ENCODE measurements at places on chromosomes 2 and 18. TPM values are rescaled to one million over a fixed set of nuclear protein-coding genes. Genes with fewer than 3 reads are reported as not detected.

DNA sequence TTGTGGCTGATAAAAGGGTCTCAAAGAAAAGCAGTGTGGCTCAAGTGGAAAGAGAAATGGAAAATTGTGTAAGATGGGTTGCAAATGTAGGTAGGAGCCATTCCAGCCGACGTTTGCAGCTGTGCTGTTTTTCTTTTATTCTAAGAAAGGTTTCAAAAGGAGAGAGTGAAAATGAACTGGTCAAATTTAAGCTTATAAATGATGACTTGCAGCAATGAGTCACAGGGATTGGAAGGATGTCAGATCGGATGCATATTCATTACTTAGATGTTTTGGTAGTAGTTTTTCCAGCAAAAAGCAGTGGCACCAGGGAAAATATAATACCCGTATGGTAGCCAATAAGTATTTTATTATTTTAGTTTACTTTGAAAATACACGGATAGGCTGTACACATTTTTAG, 79.1 kb downstream of the LRRTM4 start:
- no peak for DNase-seq

DNA sequence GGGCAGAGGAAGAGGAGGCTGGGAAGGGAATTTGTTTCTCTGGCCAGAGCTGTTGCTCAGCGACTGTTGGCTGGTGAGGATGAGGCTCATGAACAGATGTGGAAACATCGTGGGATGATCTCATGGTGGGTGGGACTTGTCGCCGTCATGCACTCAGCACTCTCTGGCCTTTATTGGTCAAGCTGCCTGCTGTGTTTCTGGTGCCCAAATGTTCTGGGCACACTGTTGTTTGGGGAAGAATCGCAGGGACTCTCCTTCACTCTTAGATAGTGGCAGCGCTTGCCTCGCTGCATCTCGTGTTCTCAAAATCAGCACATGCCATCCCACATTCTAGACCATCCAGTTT, 145.6 kb downstream of the AGAP1 start:
- no peak for DNase-seq

GRCh38 chr2:141280037-141280436, 850.8 kb downstream of the LRP1B start:
- DNase-seq, result no peak

DNA sequence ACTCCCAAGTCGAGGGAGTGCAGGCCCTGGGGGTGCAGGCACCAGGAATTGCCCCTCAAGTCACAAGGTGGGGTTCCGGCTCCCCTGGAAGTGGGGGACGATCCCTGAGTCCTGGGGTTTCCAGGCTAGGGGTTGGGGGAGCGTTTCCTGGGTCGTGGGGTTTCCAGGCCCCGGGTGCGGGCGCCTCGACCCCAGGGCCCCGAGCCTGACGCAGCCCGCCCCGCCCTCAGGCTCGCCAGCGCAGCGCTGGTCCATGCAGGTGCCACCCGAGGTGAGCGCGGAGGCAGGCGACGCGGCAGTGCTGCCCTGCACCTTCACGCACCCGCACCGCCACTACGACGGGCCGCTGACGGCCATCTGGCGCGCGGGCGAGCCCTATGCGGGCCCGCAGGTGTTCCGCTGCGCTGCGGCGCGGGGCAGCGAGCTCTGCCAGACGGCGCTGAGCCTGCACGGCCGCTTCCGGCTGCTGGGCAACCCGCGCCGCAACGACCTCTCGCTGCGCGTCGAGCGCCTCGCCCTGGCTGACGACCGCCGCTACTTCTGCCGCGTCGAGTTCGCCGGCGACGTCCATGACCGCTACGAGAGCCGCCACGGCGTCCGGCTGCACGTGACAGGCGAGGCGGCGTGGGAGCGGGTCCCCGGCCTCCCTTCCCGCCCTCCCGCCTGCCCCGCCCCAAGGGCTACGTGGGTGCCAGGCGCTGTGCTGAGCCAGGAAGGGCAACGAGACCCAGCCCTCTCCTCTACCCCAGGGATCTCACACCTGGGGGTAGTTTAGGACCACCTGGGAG, 12.0 kb downstream of the SIGLEC15 start:
- no peak for DNase-seq

DNA sequence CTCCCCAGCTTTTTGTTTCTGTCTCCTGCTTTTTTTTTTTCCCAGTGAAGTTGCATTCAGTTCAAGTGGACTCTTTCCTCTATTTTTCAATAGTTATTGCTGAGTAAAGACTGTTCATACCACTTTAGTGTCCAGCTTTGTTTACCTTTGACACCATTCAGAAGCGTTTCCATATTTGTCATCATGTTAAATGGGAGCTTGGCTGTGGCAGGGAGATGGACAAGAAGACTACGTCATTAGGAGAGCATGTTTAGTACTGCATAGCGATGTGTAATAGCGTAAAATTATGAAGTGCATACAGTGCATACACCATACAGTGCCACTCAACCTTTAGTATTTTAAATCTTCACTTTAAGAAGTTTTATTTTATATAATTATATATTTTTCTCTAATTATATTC, 655.9 kb downstream of the DCC start:
- DNase-seq, result no peak

The ARHGAP25 gene
- polyA plus RNA-seq, result 4.4 TPM

DNA sequence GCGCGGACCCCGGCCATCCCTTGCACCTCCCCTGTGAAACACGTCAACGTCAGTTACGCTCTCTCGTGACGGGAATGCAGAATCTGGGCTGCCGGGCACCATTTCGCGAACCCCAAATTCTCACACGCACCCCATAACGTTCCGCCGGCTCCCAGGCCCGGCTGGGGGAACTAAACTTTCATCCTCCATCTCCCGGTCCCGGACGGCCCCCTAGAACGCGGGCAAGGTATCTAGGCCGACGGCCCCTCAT, 544 bp downstream of the DNAJC27 start:
- DNase-seq, result no peak

The CXCR2 gene
- 0.77 TPM for polyA plus RNA-seq

GRCh38 chr2:116223912-116224311, 1590.6 kb upstream of the DDX18 start:
- no peak for DNase-seq

DNA sequence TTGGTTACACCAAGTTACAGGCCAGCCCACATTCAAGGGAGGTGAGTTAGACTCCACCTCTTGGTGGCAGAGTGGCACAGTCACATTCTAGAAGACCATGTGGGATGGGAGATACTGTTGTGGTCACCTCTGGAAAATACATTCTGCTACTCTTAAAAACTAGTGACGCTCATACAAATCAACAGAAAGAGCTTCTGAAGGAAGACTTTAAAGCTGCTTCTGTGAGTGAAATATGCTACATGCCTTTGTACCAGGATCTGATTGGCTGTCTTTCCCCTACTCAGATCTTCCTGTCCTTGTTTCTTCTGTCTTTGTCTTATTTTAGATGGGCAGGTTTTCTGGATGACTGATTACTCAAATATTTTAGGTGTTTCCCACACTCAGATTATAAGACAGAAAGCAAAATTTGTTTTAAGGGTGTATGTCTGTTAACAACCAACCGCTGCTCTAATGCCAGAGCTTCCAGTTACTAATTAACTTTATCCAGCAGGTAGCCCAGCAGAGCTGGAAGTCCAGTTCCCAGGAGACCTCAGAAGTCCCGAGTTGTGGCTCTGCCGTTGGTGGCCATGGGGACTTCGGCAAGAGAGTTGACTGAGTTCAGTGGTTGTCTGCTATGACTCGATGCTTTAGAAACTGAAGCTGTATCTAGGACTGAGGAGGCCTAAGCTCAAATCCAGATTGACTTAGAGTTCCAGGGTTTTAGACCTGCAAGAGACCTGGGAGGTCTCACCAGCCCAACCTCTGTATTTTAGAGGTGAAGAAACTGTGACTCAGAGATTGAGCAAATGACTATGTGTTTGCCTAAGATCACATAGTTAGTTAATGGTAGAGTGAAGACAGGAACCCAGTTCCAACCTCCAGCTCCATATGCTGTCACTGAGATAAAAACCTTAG, 7.4 kb downstream of the IL1R2 start:
- no peak for DNase-seq

DNA sequence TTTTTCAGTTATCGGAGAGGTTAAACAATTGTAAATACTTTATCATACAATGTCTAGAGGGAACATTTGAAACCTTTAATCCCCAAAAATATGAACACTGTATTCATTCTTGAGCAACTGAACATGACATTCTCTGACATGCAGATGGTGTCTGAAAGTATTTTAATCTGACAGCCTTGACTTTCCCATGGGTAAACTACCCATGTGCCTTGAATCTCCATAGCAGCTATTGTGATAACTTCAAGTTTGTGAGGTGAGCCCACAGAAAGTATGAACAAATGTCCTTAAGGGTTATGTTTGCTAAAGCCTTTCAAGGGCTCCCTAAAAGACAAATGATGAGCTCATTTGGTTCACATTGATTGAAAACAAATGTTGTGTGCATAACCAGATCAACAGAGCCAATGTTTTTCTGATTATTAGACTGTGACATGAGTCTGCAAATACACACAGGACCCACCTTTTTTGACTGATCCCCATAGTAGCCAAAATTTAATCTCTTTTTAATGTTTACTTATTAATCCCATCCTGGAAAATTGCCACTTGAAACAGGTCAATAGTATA, 1326.0 kb downstream of the LRP1B start:
- no peak for DNase-seq

- DNase-seq, result no peak
Measured at GRCh38 chr18:45007531-45007930, 326.8 kb downstream of the SETBP1 start.

- no peak for DNase-seq
Measured at GRCh38 chr2:9939587-9940485, 11.7 kb upstream of the GRHL1 start.

GRCh38 chr2:149587950-149588487, 444 bp upstream of the MMADHC start:
- DNase-seq, result no peak

The ZNF521 gene
- 13.1 TPM for polyA plus RNA-seq

- DNase-seq, result no peak
Measured at GRCh38 chr2:7169593-7169992, 252.4 kb downstream of the RNF144A start.

DNA sequence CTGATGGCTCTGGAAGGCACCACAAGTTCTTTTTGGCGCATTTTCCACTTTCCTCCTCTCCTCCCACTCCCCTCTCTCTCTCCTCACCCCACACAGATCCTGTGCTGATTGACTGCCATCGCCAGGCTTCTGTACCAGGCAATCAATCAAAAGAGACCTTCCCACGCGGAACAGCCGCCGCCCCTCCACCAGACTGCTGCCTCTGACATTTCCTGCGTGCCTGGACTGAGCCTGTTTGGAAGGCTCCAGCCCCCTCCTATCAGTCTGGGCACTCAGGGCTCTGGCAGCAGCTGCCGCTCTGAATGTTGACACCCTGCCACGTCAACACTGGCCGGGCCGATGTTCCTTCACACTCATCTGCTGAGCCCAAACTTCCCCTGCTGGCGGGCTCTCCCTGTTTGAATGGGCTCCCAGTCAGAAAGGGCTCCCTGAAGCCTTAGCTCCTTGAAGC, 467.7 kb downstream of the EPHA4 start:
- no peak for DNase-seq

The BBS5 gene
- polyA plus RNA-seq, result 9.5 TPM

DNA sequence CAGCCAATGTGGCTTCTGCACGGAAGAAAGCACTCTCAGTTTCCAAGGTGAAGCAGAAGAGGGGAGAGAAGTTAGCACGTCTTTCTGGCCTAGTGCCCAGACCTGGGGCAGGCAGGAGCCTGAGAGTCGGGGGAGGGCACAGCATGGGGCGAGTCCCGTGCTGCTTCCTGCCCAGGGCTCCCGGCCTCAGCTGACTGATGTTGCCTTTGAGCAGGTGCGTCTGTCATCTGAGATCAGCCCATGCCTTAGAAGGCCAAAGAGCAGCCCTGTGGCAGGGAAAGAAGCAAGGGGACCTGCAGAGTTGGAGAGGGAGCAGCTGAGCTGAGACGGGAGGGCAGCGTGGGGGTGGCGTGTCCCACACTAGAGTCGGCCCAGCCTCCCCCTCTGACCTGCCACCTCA, 3.3 kb downstream of the KCNIP3 start:
- DNase-seq, result peak; percentile 14

The SATB2 gene
- 1.7 TPM for polyA plus RNA-seq

- no peak for DNase-seq
Measured at GRCh38 chr2:20619624-20620024, 31.3 kb downstream of the HS1BP3 start.

The LAMA1 gene
- 0.54 TPM for polyA plus RNA-seq

The ALLC gene
- polyA plus RNA-seq, result 0.19 TPM

DNA sequence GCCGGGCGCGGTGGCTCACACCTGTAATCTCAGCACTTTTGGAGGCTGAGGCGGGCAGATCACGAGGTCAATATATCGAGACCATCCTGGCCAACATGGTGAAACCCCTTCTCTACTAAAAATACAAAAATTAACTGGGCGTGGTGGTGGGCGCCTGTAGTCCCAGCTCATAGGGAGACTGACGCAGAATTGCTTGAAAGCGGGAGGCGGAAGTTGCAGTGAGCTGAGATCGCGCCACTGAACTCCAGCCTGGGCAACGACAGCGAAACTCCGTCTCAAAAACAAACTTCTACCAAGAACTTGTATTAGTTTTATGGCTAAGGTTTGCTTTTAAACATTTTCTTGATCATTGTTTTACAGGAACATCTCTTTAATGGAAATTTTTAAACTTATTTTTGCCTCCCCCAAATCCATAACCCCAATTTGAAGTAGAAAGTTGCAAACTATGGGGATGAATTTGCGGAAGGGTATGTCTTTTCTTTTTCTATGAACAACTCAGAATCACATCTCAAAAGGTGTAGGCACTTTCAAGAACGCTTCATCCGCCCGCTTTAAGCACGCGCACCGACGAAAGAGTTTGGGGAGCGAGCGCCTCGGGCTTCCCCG, 46.8 kb upstream of the PTMA start:
- no peak for DNase-seq

GRCh38 chr2:177383935-177384334, 8.6 kb upstream of the AGPS start:
- no peak for DNase-seq

- no peak for DNase-seq
Measured at GRCh38 chr2:75134860-75135259, 64.5 kb downstream of the TACR1 start.

The NOP58 gene
- 39.5 TPM for polyA plus RNA-seq

The POTEI gene
- not detected for polyA plus RNA-seq

The C1GALT1C1L gene
- 2.9 TPM for polyA plus RNA-seq

DNA sequence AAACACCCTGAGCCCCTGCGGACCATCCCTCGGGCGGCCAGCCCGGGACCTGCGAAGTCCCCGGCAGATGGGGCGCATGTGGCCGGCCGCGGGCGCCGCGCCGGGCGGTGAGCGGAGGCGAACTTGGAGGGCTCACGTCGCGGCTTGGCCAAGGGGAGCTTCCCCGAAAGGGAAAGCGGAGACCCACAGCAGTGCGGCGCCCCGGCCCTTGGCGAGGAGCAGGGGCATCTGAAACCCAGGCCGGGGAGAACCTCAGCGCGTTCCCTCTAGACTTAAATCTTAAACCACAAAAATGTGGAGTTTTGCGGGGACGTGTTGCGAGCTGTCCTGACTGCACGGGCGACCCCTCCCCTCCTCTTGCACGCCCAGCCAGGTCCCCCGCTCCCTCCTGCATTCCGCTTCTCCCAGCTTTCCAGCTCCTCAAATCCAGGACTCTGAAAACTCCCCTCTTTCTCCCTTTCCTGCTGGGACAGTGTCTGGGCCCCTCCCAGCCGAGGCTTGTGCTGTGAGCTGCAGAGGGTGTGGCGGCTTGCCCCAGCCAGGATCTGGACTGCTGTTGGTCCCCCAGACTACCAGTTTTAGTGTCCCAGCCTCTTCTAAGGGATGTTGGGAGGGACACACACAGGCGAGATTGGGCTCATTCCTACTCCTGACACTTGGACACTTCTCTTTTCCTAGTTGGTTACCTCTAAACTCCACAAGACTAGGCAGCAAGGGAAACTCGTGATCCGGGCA, 1.3 kb downstream of the FMNL2 start:
- DNase-seq, result peak; percentile 15

GRCh38 chr2:22579341-22579740, 805.6 kb upstream of the KLHL29 start:
- DNase-seq, result no peak

- no peak for DNase-seq
Measured at GRCh38 chr18:6199777-6200176, 214.9 kb downstream of the L3MBTL4 start.

Measured in urinary bladder (tissue), 4 donors.